Pulmonary artery endothelial cell (primary cell): ENCODE measurements at places on chromosomes 6 and 20. TPM values are rescaled to one million over a fixed set of nuclear protein-coding genes. Genes with fewer than 3 reads are reported as not detected.

The DEFB132 gene
- not detected in 2 replicates for total RNA-seq

DNA sequence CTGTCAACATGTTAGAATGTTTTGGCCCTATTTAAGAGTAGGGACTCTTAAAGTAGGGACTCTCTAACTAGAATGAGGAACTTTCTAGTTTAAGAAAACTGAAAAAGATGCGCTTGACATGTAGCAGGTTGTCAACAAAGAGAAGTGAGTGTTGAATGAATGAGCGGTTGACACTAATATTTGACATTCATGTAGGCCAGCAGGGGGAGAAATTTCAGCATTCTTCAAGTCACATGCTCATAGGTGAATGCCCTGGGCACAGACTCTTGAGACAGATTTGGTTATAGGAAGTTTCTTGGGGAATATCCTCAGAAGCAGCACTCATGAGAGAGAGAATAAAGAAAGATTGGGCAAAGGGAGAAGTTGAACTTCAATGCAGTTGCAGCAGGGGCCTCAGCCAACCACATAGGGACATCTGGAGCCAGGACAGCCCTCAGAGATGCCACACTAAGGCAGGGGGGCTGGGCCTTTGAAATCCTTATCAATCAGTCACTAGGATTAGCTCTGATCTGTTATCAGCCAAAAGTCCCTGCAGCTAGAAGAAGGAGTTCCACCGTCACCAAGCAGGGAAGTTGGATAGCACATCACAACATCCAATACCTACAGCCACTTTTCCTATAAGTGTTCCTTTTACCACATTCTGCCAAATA lies 145.1 kb upstream of the FKBP1C start:
- DNase-seq, result no peak

The ERGIC3 gene
- total RNA-seq, result 254 and 305 TPM in 2 replicates

- DNase-seq, result no peak
Measured at GRCh38 chr20:39849664-39850063, 839.4 kb downstream of the MAFB start.

- DNase-seq, result no peak
Measured at GRCh38 chr20:12924126-12924525, 84.6 kb upstream of the SPTLC3 start.

- no peak for DNase-seq
Measured at GRCh38 chr6:170404697-170405096, 98.1 kb downstream of the FAM120B start.

The HDGFL1 gene
- not detected in 2 replicates for total RNA-seq

GRCh38 chr6:27837625-27838057 lies 74.6 kb downstream of the OR2B2 start:
- DNase-seq, result no peak

GRCh38 chr6:104682722-104683643 lies 176.7 kb downstream of the HACE1 start:
- peak; percentile 8 for DNase-seq

The GGTLC1 gene
- total RNA-seq, result not detected in 2 replicates

- DNase-seq, result no peak
Measured at GRCh38 chr20:8212286-8212685, 80.2 kb downstream of the PLCB1 start.
